M059J (cell line): ENCODE measurements at places on chromosomes 16 and 17.

GRCh38 chr16:56682703-56683397 lies 580 bp downstream of the MT1X start:
- DNase-seq: peak; percentile 7

DNA sequence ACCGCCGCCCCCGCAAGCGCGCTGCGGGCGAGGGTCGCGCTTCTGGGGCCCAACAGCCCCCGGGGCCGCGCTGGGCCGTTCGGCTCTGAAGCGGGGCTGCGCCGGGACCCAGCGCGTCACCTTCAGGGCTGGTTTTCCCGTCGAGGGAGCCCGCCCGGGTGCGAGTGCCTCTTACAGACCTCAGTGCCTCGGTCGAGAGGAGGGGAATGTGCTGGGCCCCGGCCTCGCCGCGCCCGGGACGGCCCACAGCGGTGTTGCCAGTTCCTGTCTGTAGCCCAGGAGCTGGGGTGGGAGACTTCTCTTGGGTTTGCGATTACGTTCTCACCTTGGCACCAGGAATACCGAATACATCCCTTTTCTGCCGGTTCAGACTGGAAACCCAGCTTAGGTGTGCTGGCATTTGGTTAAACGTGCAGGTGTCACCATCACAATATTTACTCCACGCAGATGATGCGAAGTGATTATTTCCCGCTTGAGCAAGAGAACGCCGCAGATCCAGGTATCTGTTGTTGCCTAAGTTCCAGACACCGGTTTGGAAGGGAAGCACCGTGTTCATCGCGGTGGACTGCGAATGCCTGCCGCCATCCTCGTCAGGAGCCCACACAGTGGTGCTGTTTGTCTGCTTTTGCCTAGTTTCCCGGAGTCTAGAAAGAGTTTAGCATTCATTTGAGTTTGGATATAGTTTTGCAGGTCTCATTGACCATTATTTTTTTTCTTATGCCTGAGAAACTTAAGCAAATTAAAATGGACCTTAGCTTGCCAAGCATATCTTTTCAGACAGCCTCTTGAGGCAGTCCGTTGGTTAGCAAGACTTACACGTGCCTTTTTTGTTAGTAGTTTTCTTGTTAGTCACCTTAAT lies 914 bp downstream of the MAP1LC3B start:
- DNase-seq: peak; percentile 56

GRCh38 chr17:75371339-75371738 lies 34.1 kb downstream of the GRB2 start:
- peak; percentile 27 for DNase-seq

GRCh38 chr17:11932337-11932898 lies 64.9 kb downstream of the ZNF18 start:
- no peak for DNase-seq

GRCh38 chr16:65583498-65583897 lies 461.6 kb upstream of the CDH11 start:
- DNase-seq: no peak
